ENCODE measurements at places on chromosomes 6 and 20.

- DNase-seq, result no peak
These were observed 191.3 kb downstream of the JARID2 start for GRCh38 chr6:15437090-15437635.

DNA sequence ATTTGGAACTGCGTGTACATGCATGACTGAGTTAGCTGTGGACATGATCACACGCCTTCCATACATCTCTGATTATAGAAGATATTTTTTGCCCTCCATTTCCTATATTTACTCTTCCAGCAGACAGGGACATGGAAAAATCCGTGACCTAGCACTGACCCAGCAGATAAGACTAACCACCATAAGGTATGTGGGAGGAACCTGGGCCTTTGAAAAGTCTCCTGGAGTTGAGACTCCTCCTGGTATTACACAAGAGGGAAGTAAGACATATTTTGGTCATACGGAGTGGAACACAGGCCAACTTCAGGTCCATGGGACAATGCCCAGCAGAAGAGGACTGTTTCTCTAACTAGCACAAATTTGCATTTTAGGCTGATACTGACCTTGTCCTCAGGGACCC is 13.7 kb upstream of the SIRPB1 start:
- DNase-seq, result no peak

GRCh38 chr6:155117785-155118184 is 122.7 kb downstream of the TIAM2 start:
- DNase-seq, result no peak

DNA sequence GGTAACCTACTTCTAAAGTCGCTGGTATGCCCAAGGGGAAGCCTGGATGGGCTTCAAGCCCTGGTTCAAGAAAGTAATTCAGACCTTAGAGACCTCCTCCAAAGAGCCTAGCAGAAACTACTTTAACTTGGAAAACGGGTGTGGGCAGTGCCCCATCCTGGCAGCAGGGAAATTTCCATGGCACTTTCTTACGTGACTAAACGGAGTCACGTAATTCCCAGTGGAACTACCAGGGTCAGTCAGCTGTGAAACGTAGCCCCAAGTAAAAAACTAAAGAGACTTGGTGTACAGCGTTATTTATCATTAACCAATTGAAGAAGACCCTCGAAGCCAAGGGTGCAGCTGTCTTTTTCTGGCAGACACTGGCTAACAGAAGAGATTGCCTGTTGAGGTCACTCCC is 114.0 kb downstream of the RCAN2 start:
- DNase-seq, result no peak

GRCh38 chr6:51260003-51260402 is 441.3 kb downstream of the TFAP2B start:
- DNase-seq, result no peak

DNA sequence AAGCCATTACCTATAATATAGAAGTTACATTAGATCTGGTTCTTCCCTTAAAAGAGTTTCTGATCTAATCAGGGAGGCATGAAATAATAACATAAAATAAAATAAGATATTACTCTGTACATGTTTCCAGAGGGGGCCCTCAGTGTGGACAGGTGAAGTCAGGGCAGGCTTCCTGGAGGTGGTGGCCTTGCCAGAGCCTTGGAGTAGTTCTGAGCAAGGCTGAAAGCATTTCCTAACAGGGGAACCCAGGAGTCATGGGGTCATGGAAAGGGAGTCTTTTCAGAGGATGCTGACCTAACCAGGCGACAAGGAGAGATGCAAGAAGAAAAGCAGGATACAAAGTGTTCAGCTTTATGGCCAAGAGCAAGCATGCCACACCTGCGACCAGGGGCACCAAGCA is 471.3 kb upstream of the AGPAT4 start:
- no peak for DNase-seq

GRCh38 chr6:143119260-143119659 is 58.6 kb downstream of the AIG1 start:
- no peak for DNase-seq

DNA sequence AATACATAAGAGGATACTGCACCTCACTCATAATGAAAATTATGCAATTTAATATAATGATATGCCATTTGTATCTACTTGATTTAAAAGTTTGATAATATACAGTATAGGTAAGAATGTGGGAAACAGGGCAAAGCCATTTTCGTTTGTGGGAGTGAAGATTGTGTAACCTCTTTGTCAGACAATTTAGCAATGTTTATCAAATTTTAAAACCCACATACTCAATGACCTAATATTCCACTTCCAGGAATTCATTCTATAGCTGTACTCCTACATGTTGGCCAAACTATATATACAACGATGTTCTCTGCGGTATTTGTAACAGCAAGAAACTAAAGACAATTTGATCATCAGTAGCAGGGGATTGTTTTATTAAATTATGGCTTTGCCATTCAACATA is 17.8 kb upstream of the FKBP5 start:
- DNase-seq, result no peak

DNA sequence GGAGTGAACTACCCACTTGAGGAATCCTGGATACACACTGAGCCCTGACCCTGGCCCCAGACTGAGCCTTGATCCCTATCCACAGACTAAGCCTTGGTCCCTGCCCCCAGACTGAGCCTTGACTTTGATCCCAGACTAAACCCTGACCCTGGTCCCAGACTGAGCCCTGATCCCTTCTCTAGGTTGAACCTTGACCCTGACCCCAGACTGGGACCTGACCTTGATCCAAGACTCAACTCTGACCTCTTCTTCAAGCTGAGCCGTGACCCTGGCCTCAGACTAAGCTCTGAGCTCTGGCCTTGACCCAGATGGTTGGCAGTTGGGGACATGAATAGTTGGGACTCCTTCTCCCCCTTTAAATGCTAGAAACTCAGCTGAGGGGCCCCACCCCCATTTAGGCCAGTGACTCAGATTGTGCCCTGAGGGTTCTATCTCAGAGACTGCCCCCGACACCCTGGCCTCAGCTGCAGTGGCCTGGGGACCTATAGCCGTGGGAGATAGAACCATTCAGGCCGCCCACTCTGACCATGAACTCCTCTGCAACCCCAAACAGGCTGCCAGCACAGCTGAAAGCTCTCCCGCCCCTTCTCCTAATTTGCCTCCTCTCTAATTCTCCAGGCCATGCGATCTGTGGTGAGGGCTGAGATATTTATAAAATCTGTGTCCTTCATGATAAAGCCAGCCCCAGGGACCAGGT is 84.7 kb downstream of the DLGAP4 start:
- no peak for DNase-seq

- no peak for DNase-seq
These were observed 3.4 kb upstream of the FAM110A start for GRCh38 chr20:830011-830521.

- no peak for DNase-seq
These were observed 16.3 kb downstream of the FAM50B start for GRCh38 chr6:3865463-3865862.

- DNase-seq, result peak; percentile 71
These were observed 40.9 kb downstream of the ZFP64 start for GRCh38 chr20:52150440-52151258.

GRCh38 chr20:4220756-4221155 is 205.4 kb upstream of the RNF24 start:
- no peak for DNase-seq

- no peak for DNase-seq
These were observed 144.6 kb downstream of the LRFN2 start for GRCh38 chr6:40442591-40442990.

- DNase-seq, result no peak
These were observed 42.2 kb downstream of the SIRPA start for GRCh38 chr20:1937316-1937976.

DNA sequence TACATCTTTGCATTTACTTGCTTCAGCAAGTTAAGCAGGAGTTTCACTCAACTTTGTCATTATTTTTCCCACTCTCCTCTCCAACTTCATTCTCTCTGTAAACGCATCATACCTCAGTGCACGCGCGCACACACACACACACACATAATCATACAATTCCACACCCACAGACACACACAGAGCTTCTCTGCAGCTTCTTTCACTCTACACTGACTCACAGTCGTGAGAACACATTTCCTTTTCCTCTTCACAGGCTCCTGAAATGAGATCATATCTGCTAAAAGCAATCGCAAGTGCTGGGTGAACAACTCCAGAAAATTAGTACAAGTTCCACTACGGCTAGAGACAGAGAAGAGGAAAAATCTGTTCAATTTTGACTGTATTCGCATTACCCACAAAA is 215.4 kb downstream of the PTPRT start:
- DNase-seq, result no peak

DNA sequence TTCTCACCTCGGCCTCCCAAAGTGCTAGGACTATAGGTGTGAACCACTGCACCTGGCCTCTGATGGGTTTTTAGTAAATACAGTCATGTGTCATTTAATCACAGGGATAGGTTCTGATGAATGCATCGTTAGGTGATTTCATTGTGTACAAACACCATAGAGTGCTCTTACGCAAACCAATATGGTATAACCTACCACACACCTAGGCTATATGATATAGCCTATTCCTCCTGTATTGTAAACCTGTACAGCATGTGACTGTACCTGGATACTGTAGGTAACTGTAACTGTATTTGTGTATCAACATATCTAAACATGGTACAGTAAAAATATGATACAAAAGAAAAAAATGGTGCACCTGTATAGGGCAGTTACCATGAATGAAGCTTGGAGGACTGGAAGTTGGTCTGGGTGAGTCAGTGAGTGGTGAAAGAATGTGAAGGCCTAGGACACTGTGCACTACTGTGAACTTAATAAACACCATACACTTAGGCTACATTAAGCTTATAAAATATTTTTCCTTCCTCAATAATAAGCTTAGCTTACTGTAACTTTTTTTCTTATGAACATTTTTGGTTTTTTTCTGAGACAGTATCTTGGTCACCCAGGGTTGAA is 10.0 kb downstream of the BICRAL start:
- no peak for DNase-seq

GRCh38 chr6:163405412-163406309 is 8.9 kb upstream of the QKI start:
- peak; percentile 42 for DNase-seq

DNA sequence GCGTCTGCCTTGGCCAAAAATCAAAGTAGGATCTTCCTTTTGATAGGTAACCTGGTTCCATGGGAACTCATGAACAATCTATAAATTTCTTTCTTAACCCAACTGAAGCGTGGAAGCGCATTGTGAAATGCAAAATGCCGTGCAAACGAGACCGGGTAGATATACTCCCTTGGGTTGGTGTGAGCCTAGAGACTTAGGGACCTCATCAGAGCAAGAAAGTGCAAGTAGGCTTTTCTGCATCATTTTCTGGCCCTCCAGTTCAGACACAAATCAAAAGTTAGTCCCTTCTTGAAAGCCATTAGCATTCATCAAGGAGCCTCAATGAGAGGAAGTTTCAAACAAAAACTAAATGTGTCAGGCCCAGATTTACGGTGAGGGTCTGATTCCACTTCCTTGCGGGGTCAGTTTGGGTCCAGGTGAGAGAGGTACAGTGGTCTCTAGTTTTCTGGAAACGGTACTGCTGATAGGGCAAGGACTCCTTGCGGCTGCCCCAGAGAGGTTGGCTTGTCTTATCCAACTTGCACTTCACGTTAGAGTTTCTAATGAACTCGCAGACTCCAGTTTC is 5.3 kb upstream of the ZNF184 start:
- no peak for DNase-seq

DNA sequence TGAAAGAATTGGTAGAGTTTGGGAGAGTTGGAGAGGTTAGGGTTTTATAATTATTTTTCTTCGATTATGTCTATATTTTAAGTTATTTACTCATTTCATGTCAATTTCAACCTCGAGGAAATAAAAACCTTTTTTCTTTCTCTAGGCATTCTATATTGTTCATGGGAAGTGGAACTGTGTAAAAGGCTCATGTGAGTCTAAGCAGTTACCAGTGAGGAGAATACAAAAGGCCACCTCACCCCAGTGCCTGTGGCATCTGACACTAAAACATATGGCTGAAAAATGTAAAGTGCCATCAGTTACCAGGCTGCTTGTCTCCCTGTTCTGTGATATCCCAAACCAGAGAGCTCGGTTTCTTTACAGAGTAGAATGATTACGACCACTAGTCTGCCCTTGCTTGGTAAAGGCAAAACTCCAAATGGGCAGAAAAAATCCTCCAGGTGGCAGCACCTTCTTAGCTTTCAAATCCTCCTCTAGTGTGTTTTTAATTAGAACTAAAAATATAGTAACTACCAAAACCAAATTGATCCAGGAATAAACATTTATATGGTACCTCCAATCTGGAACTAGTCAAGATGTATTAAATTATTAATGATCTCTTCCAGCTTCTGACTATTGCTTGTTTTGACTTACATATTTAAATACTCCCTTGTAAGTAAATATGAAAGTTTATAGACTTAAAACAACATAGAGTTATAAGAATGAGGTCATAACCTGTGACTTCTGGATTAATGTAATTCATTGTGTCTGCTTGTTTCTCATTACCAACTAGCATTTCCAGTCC is 122.6 kb upstream of the MCHR2 start:
- peak; percentile 28 for DNase-seq

DNA sequence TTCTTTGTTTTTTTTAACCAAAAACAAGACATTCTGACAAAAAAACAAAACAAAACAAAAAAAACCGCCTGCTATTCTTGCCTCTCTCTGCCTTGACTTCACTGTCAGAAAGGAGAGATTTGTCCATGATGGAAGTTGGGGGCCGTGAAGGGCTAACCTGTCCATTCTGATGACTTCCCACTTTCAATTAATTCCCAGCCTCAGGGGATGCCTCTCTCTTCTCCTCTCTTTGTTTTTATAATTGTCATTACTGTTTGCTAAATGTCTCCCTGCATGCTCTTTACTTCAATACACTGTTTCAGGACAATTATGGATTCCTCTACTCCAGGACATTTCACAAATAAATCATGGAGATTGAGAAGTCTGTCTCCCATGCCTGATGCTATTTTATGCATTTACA is 130.5 kb upstream of the CNR1 start:
- DNase-seq, result no peak

DNA sequence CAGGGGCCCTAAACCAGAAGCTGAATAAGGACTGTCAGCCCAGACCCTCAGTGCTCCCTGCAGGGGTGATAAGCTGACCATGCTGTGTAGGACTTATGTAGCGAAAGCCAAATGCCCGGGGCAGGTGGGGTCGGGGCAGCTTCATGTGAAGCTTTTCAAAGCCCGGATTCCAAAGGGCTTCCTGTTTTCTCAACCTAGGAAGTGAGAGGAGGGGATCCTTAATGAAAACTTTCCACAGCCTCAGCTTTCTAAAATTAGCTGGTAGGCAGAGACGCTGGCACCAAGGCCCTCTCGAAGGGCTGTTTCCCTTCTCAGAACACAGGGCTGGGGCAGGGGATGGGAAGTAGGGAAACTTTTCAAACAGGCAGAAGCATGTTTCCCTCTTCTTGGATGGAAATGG is 148.9 kb downstream of the NFATC2 start:
- DNase-seq, result no peak

- no peak for DNase-seq
These were observed 11.4 kb upstream of the SOX12 start for GRCh38 chr20:313948-314347.

- DNase-seq, result no peak
These were observed 82.6 kb upstream of the SPTLC3 start for GRCh38 chr20:12925863-12926793.

DNA sequence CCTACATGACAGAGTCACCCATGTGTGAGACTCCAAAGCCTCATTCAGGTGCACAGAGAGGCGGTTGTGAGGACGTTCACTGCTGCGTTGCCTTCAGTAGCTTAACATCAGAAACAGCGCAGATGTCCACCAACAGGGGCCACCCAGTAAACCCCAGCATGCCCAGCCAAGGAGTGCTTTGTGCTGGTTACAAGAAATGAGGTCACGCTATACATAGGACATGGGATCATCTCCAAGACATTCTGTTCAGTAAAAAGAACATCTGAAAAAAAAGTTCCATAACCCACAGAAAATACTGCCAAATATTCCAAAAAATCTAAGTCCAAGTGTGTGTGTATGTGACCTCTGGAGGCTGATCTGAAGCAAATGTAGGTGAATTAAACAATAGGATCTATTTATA is 16.0 kb downstream of the SLC52A3 start:
- DNase-seq, result no peak
